ENCODE measurements at places on chromosomes 3 and 15.

DNA sequence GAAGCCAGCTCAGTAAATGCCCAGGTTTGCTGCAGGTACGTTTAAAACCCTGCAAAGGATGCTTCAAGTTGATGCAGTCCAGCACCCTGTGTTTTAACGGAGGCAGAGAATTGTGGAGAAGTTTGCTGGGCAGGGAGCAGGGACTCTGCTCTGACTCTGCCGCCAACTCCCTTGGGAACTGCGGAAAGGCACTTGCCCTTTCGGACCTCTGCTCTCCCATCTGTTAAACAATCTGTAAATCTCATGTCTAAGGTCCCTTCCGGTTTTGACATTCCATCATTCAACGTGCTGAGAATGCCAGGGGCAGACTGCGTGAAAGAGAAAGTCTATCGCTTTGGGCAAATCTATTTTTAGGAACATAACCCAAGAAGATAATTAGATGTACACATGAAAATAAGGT, 184.5 kb downstream of the OPA1 start:
- DNase-seq, result no peak

- DNase-seq, result no peak
Observed at GRCh38 chr15:100765467-100766241, 114.0 kb upstream of the ALDH1A3 start.

GRCh38 chr3:157515398-157515797, 12.2 kb upstream of the VEPH1 start:
- no peak for DNase-seq

DNA sequence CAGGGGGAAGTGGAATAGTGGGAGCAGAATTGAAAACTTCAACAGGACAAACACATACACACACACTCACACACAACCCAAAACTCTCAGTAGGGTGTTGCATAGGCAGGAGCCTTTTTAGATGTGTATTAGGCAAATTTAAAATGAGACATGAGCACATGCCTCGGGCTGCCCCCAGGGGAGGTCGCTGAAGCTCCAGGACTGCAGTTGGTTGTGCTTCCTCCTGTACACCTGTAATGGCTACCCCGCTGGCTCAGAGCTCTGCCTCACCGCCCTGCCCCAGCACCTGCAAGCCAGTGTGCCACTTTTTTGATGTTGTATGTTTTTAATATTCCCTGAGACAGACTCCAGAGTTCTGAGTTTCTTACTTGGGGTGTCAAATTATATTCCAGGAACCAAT, 303.4 kb upstream of the NR2E3 start:
- no peak for DNase-seq

GRCh38 chr15:85891470-85891869, 96.7 kb upstream of the KLHL25 start:
- no peak for DNase-seq

- peak; percentile 49 for DNase-seq
Observed at GRCh38 chr3:128094295-128095151, 29.1 kb downstream of the RUVBL1 start.

GRCh38 chr15:98548139-98548971, 100.0 kb upstream of the IGF1R start:
- DNase-seq, result peak; percentile 81

DNA sequence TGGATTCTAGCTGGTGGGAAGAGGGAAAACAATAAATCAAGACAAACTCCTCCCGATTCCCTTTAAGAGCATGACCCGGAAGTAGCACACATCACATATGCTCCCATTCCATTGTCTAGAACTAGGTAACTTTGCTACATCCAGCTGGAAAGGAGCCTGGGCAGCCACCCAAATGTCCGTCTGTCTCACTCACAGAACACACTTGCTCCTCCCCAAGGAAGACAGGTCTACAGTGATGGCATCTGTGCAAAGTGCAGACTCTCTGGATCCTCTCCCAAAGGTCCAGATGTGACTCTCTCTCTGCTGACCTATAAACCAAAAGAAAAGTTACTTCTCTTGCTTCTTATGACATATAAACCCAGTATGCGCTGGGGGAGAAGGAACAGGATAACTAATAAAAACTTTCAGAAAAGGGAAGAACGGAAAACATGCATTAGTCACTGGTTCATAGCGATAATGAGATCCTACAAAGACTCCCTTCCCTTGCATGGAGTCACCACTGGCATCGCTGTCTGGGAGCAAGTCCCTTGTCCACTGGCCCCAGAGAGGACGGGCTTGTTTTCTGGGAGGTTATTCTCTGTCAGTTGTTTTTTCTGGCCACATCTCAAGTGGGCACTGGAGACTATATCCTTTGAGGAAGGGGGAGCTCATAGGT, 29.8 kb upstream of the EPHB3 start:
- DNase-seq, result no peak

DNA sequence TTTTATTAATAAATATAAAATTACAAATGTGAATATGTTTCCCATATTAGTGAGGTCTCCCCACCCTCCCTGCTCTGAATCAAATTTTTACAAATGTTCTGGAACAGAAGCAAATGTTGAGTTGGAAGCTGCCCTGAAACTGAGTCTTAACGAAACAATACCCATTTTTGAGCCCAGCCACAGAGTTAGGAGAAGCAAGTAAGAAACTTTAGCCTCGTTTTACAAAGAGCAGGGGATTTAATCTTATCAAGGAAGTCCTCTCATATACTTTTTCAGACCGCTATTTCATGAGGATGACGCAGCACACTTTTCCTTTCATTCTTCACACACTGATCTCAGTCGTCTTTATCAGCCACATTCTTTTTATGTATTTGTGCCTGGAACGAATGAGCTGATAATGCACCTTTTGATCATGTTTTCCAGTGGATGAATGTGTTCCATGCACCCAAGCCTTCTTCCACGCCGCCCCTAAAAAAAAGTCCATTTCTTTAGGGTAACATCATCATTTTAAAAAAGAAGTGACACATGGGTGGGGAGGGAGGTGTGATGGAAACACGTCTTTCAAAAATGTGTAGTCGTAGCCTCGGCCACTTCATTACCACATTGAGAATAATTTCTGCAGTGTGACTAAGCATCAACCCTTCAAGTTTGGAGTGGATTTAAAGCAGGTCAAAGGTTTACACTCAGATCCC, 48.1 kb downstream of the SETMAR start:
- peak; percentile 20 for DNase-seq

GRCh38 chr15:48890375-48890972, 12.5 kb downstream of the EID1 start:
- DNase-seq, result no peak

Measured in iris pigment epithelial cell (primary cell).